Stimulated activated CD4-positive, alpha-beta T cell treated with anti-CD3 and anti-CD28 coated beads, Interleukin-1b, Interleukin-23, amount 100 ng/mL, for 48 hours (primary cell): ENCODE measurements at places on chromosomes 4 and X.

DNA sequence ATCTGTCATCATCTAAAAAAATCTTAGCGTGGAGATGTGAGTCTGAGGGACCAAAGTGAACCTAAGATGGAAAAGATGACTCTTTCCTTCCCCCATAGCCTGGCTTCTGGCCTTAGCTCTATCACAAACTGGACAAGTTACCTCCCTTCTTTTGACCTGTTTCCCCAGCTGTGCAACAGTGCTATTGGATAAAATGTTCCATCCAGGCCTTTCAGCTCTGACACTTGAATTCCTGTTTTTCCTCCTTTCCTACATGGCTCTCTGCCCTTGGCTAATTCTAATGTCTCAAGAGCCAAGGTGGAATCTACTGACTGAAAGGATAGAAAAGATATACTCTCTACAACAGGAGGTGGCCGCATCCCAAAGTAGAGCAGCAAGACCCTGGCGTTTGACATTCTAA lies 84.5 kb upstream of the ARHGEF9 start:
- DNase-seq = no peak

GRCh38 chr4:5980436-5981155 lies 37.6 kb downstream of the C4orf50 start:
- DNase-seq = no peak

GRCh38 chr4:109075621-109076020 lies 226.8 kb downstream of the COL25A1 start:
- no peak for DNase-seq

DNA sequence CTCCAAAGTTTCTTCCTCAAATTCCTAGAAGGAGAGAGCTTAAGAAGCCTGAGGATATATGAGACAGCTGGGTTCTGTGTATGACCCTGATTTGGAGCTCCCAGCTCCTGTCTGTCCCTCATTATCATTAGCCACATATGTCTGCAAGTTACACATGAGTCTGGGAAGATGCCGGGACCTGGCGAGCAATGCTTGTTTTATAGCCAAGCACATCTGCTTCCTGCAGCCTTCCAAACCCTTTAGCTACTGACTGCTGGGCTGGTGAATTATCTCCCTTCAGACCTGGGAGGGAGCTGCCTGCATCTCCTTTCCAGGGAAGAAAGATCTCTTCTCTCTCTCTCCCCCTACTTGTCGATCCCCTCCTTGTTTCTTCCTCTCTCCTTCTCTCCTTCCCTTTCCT lies 556.7 kb upstream of the BOD1L1 start:
- DNase-seq = no peak

GRCh38 chrX:93594780-93595179 lies 78.6 kb downstream of the NAP1L3 start:
- no peak for DNase-seq

- DNase-seq = no peak
These were observed 101.6 kb upstream of the JADE1 start for GRCh38 chr4:128707864-128708263.

DNA sequence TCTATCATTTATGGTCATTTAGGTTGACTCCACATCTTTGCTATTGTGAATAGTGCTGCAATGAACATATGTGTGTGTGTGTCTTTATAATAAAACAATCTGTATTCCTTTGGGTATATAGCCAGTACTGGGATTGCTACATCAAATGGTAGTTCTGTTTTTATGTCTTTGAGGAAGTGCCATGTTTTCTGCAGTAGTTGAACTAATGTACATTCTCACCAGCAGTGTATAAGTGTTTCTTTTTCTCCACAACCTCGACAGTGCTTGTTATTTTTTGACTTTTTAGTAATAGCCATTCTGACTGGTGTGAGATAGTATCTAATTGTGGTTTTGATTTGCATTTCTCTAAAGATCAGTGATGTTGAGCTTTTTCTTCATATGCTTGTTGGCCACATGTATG lies 80.5 kb downstream of the ARHGAP6 start:
- no peak for DNase-seq

DNA sequence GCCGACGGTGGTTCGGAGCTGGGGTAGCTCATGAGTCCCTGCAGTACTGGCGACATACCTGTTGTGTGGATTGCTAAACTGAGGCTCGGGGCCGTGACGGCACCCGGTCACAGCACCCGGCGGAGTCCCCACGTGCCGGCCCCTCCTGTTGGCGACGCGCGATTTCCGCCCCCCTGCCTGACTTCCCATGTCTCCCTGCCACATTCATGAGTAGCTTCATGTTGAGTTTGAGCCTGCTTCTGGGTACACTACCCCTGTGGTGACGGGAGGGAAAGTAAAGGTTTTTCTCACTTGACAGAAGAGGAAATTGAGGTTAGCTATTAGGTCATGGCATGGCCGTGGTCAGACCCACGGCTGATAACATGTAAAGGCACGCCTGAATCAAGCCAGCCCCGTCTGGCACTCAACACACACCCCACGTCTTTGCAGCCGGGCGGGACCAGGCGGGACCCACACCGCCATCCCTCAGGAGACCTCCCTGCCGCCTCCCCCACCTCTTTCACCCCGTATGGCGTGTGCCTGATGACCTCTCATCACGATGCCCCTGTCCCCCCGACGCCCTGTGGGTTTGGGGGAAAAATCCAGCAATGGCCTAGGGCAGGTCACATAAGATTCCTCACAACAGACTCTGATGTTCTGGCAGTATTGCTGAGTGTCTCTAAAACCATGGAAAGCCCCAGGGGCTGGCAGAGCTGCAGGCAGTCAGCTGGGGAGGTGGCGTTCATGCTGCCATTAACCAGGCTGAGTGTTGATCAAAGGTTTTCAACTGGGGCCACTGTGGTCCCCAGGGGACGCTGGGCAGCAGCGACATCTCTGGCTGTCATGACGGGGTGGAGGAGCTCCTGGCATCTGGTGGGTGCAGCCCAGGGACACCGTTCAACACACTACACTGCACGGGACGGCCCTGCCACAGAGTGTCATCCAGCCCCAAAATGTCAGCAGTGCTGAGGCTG lies 29.2 kb downstream of the P2RY8 start:
- no peak for DNase-seq

- DNase-seq = no peak
These were observed 8.2 kb downstream of the HPGDS start for GRCh38 chr4:94334476-94334875.

DNA sequence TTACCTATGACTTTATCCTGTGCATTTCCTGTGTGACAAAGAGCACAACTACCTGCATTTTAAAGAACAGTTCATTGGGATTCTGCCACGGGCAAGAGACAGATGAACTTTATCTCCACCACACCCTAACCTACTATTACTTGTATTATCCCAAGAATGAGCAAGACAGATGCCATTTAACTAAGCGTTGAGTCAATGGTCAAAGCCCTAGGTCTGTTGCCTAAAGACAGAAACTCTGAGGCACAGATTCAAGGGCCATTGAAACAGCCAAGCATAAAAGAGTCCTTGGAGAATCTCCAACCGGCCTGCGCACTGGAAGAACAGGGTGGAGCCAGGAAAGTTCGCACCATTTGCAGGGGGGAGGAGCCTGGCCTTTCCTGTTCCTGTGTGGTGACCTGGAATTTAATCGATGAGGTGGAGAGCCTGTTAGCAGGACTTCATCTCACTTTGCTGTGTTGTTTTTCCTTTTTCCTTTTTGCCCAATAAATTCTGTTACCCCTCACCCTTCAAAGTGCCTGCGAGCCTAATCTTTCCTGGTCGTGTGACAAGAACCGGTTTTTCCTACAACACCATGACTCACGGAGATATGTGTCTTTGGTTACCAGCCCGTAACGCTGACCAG lies 146.4 kb upstream of the DIAPH2 start:
- DNase-seq = no peak

- DNase-seq = no peak
These were observed 93.2 kb upstream of the ATP8A1 start for GRCh38 chr4:42750091-42750490.

DNA sequence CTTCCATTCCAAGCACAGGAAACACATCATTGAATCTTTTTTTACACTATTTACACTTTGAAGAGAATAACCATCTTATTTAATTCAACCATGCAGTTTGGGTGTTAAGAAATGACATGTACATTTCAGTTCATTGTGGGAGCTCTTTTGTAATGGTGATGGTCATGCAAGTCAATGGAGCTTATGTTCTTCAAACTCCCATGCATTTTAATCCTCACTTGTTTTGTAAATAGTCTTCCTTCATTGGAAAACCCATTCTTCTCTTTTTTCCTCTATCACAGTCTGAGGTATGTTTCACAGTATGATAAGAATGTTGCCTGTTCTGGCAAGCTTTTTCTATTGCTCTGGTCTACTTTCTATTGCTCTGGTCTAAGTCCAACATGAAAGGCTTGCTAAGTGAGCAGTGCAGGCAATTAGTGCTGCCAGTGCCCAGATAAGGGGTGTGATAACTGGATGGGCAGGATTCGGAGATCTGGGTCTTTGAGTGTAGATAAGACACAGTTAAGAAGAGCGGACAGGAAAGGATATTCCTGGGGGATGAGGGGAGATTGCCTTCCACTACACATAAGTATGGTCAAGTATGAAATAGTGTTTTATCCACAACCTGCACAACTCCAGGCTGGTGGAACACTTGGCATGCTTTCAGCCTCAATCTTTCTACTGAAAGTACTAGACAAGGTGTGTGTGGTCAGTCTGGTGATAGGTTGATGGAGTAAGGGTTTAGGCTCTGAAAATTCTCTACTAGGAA lies 17.1 kb downstream of the AFP start:
- no peak for DNase-seq

DNA sequence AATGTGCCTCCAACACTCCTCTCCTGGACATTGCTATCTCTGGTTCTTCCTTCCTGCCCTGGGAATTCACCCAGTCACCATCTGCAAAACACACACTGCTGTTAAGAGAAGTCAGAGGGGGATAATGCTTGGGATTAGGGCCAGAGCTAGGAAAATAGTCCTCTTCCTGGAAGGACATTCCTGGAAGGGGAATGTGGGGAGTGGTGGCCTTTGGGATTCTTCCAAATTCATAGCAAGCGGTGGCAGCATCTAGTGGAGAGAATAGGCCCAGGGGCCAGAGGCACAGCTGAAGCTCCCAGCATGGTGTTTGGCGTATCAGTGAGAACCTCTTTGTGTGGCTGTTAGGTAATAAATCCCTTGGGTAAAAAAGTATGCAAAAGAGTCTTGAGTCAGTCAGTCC lies 34.3 kb downstream of the SHROOM4 start:
- no peak for DNase-seq

DNA sequence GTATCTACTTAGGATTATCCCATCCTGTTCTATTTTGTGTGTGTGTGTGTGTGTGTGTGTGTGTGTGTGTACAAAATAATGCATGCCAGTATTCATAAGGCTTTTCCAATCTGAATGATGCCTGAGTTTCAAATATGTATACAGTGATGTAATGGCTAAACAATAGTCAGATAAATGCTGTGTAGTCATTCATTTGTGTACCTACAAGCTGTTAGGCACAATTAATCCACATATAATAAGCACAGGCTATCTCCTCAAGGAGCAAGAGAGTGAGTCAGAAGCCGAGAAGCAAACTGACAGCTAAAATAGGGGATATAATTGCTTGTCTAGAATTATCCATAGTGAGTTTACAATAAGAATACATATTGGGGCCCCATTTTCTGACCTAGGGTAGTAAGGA lies 15.7 kb downstream of the DMD start:
- DNase-seq = no peak
